ENCODE measurements at places on chromosomes 5 and 9. TPM values are rescaled to one million over a fixed set of nuclear protein-coding genes. Genes with fewer than 3 reads are reported as not detected.

GRCh38 chr5:83285661-83286398 lies 185.7 kb upstream of the VCAN start:
- no peak overlapping the region for H3K27ac ChIP-seq
- no peak overlapping the region for H3K4me3 ChIP-seq
- H3K27me3 ChIP-seq = no peaks in the 10 kb centered on the region

Gene C5orf52
- not detected for total RNA-seq

Gene PTPRD
- 6.6 TPM for total RNA-seq

Gene TAF11L4
- total RNA-seq = not detected

GRCh38 chr9:99109522-99109921 lies 4.6 kb downstream of the TGFBR1 start:
- H3K27me3 ChIP-seq = no peaks in the 10 kb centered on the region
- H3K4me3 ChIP-seq = no peak overlapping the region
- H3K36me3 ChIP-seq = no peaks in the 10 kb centered on the region
- peaks cover 74% of the 10 kb centered on the region for H3K4me1 ChIP-seq
- no peak for DNase-seq
- no peak overlapping the region for H3K27ac ChIP-seq

Gene COL5A1
- total RNA-seq = 75.2 TPM

- peaks cover 35% of the 10 kb centered on the region for H3K4me1 ChIP-seq
- no peak overlapping the region for H3K4me3 ChIP-seq
- H3K27me3 ChIP-seq = no peaks in the 10 kb centered on the region
- DNase-seq = no peak
Observed at GRCh38 chr9:37948417-37948980, 44.6 kb upstream of the SLC25A51 start.

DNA sequence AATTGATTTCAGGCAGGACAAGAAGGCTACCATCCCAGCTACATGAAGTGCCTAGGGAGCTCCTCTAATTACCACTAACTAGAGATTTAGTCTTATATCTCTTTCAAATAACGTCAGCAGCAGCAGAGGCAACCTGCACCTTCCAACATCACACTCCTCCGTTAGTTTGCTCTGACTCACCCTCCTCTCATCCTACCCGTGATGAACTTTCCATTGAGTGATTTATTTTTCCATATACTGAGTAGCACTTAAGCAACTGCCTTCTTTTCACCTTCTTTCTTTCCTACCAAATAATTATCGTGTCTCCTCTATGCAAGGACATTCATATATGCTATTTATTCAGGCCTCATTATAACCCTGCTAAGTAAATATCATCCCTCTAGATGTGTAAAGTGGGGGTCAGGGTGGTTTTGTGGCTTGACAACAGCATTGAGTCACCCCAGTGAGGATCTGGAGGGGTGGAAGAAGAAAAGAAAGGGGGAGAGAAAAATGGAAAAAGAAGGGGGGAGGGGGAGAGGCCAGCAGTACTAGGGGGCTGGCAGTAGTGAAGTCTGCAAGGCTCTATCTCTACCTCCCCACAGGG lies 64.6 kb upstream of the CAST start:
- no peaks in the 10 kb centered on the region for H3K36me3 ChIP-seq
- H3K27ac ChIP-seq = no peak overlapping the region
- DNase-seq = no peak
- H3K4me1 ChIP-seq = no peaks in the 10 kb centered on the region
- no peak overlapping the region for H3K4me3 ChIP-seq
- H3K27me3 ChIP-seq = no peaks in the 10 kb centered on the region

DNA sequence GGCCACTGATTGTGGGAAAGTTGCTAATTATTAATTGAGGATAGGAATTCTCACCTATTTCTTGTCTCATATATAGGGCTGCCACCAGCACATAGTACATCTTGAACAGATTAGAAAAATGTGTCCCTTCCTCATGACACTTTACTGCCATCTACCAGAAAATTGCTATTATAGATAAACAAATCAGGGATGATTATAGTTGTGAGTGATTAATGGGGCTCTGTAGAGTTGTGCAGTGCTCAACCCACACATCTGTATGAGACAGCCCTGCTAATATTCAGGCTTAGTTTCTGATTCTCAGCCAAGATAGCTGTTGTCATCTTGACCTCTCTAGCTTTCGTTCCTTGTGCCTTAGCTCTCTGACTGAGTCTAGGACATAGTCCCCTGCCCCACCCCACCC lies 373.3 kb downstream of the TLE4 start:
- DNase-seq = no peak
- no peaks in the 10 kb centered on the region for H3K27me3 ChIP-seq
- peaks cover 7% of the 10 kb centered on the region for H3K4me1 ChIP-seq
- no peak overlapping the region for H3K27ac ChIP-seq
- H3K36me3 ChIP-seq = no peaks in the 10 kb centered on the region

DNA sequence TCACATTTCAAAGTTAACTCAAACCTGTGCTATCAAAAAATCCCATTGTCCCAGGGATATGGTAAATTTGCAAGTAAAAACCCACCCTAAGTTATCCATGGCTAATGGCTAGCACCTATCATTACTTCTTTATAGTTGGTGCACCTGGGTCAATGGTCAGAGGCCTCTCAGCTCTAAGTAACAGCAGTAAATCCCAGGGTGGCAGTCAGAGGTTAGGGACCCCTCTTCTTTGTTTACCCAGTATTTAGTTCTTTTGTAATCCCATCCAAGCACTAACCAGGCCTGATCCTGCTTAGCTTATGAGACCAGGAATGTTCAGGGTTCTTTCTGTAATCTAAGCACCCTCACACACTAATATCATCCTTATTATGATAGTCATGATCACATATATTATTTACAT lies 52.1 kb upstream of the WWC1 start:
- DNase-seq = no peak
- no peak overlapping the region for H3K27ac ChIP-seq
- H3K36me3 ChIP-seq = no peaks in the 10 kb centered on the region
- H3K4me3 ChIP-seq = no peak overlapping the region

DNA sequence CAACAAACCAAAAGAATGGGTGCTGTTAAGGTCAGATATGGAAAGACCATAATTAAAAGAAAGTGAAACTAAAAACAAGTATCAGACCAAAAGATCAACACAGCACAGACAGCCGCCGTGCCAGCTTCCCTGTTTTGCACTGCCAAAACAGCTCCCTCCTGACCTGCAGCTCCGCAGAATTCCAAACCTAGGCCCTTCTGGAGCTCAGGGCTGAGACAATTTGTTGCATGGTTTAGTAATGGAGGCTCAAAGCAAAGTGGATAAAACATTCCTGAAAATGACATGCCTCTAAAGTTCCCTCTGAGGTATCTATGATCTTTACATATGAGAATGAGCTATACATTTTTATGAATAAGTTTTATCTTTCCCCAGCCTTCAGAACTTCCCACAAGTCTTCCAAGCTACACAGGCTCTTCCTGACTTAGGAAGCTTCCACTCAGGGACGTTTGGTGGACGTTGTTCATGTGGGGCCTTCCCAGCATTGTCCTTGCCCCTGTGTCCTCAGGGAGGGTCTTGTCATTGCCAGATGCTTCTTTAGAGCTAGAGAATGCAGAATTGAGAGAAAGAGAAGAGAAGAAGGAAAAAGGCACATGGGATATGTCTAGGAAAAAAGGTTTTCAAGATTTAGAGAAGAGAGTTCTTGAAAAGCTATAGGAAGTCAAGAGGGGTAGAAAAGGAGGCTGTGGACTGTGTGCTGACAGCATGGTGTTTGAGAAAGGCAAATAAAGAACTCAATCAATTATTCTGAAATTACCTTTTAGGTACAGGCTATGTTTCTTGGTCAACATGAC lies 28.4 kb upstream of the SSBP2 start:
- no peaks in the 10 kb centered on the region for H3K36me3 ChIP-seq
- peaks cover 39% of the 10 kb centered on the region for H3K4me1 ChIP-seq
- no peak for DNase-seq
- H3K27ac ChIP-seq = peak overlapping the region; percentile 79
- H3K4me3 ChIP-seq = peak overlapping the region; percentile 46

Gene BAAT
- total RNA-seq = not detected

DNA sequence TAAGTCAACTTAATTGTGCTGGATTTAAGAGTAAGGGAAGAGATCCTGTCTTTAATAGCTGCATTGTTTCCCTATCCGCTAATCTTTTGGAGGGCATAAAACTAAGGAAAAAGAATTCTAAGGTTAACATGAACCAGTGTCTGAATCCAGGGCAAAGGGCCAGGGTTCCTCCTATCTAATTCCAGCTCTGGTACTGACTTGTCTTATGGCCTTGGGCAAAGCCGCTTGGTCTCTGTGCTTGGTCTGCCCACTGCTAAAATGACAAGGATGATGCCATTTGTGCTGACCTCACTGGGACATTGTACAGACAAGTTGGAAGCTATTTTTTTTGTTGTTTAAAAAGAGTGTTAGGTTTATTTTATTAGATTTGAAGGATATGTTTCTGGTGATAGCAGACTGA lies 334.7 kb upstream of the PIK3R1 start:
- no peaks in the 10 kb centered on the region for H3K27me3 ChIP-seq
- no peak overlapping the region for H3K27ac ChIP-seq
- no peaks in the 10 kb centered on the region for H3K4me1 ChIP-seq
- no peaks in the 10 kb centered on the region for H3K36me3 ChIP-seq

- no peak overlapping the region for H3K27ac ChIP-seq
- H3K36me3 ChIP-seq = no peaks in the 10 kb centered on the region
- no peak for DNase-seq
- H3K4me1 ChIP-seq = no peaks in the 10 kb centered on the region
- no peak overlapping the region for H3K4me3 ChIP-seq
Observed at GRCh38 chr5:72681781-72682180, 134.7 kb upstream of the TNPO1 start.

Gene DMRT3
- not detected for total RNA-seq

DNA sequence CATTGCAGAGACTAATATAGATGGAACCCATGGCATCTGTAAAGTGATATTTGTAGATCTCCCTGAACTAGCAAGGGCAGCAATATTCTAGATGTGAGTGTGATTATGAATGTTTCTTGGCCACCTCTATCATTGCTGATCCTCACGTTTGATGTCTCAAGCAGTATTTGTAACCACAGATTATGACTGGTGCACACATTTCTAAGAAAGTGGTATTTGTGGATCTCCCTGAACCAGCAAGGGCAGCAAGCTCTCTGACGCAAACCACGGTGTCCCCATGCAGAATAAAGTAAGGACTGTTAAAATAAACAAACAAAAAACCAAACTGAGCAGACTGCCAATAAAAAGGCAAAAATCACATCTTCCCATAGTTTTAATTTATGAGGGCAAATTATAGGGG lies 301.3 kb downstream of the CSNK1G3 start:
- no peak overlapping the region for H3K4me3 ChIP-seq
- no peak overlapping the region for H3K27ac ChIP-seq
- no peaks in the 10 kb centered on the region for H3K27me3 ChIP-seq
- peaks cover 42% of the 10 kb centered on the region for H3K4me1 ChIP-seq
- DNase-seq = no peak
